Myocyte (in vitro differentiated cells): ENCODE measurements at places on chromosomes 7 and 10.
A peak's percentile ranks its signal among the peaks of the same experiment; 100 is the strongest.

DNA sequence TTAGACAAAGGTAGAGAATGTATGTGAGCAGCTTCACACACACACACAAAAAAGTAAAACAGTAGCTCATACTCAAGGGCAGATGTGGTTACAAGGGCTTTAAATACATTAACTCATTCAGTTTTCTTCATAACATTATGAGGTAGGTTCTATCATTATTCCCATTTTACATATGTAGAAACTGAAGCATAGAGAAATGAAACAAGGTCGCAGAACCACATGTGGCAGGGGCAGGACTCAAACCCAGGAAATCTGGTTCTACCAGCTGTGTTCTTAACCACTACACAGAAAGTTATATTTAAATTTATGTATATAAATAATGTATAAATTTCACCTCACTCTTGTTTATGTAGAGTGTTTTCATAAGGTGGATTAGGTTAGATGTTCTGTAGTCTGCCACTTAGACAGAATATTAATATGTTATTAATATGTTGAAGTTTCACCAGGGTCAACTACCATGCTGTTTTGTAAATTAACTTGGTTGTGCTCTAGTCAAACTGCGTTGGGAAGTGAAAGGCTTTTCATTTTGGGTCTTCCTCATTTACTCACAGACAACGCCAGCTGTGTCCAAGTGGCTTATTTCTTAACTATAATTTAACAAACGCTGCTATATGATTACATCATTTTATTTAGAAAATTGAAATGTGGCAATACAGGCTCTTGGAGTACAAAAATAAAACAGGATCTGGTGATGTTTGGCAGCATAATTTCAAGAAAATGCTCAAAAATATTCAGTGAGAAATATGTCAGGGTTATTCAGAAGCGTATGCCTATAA lies 138.4 kb downstream of the MDFIC start:
- no peak for DNase-seq

GRCh38 chr7:13794581-13794980 lies 194.9 kb downstream of the ETV1 start:
- DNase-seq, result no peak

GRCh38 chr7:37820708-37821468 lies 27.5 kb upstream of the NME8 start:
- DNase-seq, result no peak

DNA sequence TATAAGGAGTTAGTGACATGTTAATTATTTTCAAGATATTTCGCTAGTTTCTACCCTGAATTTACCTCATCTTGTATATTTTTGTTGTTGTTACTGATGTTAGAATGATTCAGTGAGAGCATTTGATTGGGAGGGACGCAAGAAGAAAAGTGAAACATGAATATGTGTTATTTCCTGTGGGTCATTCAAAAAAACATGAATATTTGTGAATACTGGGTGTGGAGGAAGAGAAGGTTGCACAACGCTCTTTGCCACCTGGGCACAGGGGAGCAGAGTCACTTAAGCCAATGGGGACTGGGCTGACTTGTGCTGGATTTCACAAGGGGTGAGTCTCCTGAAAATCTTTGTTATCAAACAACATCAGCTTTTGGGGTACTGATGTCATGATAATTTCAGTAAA lies 39.5 kb downstream of the AGK start:
- no peak for DNase-seq

DNA sequence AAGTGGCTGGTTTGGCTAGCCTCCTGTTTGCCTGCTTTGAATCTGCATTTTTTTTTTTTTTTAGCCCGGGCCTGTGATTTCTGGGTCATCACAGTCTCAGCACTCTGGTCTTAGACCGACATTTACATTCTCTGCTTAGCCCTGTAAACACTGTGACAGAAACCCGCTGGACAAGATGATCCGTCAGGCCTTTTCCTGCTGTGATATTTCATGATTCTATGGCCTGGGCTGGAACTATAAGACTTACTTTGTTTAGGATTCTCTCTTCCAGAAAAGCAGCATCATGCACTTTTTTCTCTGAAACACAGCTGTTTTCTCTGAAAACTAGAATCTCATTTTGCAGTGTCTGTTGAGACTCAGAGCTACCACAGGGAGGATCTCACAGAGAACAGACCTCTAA lies 705.5 kb downstream of the GRID1 start:
- no peak for DNase-seq

GRCh38 chr10:21579291-21579690 lies 45.3 kb downstream of the MLLT10 start:
- no peak for DNase-seq

- no peak for DNase-seq
Observed at GRCh38 chr7:110007320-110008063, 1083.4 kb upstream of the LRRN3 start.

DNA sequence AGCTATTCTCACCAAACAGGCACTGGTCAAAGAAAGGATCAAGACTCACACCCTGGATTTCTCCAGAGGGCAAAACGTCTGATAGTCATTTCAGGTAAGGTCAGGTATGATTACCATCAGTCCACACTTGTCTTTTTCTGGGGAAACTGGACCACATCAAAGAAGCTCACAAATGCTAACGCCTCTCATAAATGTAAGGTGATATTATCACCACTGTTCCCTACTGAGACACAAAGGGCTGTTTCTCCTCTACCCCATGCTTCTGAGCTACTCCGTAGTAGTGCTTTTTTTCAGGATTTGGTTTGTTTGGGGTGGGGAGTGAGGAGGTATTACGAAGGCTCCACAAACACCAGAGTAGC lies 51.6 kb downstream of the CREB3L2 start:
- DNase-seq, result no peak

GRCh38 chr7:106089647-106090046 lies 22.5 kb downstream of the SYPL1 start:
- DNase-seq, result no peak

DNA sequence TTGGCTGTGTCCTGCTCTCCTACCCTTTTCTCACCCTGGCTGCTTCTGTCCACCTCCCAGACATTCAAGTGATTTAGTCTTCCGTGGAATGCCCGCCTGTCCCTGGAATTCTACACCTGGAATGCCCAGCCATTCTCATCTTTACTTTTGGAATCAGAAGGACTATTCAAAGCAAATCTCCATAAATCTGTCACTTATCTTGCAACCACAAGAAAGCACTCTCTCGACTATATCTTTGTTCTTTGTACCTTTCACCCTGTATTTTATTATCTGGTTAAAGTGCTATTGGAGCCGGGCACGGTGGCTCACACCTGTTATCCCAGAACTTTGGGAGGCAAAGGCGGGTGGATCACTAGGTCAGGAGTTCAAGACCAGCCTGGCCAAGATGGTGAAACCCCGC lies 79.3 kb upstream of the KMT2E start:
- no peak for DNase-seq

DNA sequence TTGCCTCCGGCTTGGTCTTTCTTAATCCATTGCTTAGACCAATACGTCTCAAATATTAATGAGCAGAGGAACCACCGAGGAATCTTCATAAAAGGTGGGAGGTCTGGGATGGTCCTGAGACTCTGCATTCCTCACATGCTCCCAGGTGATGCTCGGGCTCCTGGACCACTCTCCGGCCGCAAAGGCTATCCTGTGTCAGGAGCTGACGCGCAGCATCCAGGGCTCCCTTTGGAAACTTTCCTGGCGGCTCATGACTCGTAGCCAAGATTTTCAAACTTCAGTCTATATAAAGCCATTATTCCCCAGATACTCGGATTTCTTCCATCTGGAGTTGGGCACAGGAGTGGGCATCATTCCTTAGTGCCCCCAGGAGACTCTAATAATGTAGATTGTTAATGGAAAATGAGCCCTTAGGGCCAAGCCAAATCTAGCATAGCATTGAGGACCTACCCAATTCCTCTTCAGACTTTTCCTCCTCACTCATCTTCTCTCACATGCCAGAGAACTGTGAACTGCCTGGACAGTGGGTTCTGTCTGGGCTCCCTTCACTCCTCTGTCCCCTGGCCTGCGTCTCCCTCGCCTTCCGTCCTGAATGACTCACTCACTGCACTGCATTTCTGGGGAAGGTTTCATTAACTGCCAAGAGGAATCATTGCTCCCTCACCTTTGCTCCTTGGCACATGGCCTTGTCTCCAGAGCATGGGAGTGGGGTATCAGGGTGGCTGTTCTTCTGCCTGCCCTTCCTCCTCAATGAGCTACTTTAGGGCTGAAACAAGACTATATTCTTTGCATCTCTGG lies 89.3 kb downstream of the MKI67 start:
- DNase-seq, result peak; percentile 18

- DNase-seq, result no peak
Observed at GRCh38 chr7:67462781-67463191, 466.2 kb downstream of the TYW1 start.

GRCh38 chr7:22433710-22434460 lies 66.1 kb downstream of the STEAP1B start:
- peak; percentile 57 for DNase-seq

GRCh38 chr7:104981672-104982037 lies 32.4 kb upstream of the KMT2E start:
- no peak for DNase-seq

DNA sequence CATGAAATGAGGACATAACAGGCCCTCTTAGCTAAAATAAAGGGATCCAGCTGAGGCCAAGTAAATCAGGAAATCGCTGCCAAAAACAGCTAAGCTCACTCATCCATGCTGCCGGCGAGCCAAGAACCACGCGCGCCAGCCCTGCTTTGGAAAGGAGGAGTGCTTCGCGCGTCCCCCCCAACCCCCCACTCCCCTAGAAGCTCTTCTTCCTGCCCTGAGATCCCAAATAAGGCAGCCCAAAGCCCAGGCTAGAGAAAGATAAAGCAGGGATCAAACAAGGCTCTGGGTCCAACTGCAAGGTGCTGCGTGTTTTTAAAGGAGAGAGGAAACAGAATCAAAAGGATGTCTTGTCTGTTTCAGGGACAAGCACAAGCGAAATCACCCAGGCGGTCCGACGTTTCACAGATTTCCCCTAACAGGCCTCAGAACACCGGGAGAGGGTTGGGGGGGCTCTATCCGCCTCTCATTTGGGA lies 168.3 kb upstream of the AUTS2 start:
- DNase-seq, result no peak

- DNase-seq, result no peak
Observed at GRCh38 chr7:95669513-95669912, 73.2 kb upstream of the PDK4 start.

DNA sequence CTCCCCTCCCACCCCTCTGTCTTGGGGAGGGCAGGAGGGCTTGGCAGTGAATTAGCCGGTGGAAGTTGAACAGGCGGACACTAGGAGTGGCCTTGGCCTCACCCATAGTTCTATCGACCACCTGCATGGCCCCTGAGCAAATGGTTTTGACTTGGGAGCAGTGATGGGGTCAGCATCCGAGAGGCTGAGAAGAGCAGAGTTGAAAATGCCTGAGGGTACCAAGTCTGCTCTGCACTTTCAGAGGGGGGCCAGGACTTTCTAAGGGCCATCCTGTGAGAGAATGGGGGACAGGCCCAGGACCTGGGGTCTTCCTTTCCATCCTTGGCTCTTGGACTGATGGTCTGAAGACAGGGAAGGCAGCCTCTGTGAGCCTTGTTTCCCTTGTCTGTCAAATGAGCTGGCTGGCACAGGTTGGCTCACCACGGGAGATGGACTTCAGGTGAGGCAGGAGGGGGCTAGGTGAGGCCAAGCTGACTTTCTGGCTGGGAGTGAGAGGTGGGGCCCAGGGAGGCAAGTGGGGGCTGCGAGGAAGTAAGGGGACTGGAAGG lies 29.4 kb downstream of the CDH23 start:
- DNase-seq, result no peak

DNA sequence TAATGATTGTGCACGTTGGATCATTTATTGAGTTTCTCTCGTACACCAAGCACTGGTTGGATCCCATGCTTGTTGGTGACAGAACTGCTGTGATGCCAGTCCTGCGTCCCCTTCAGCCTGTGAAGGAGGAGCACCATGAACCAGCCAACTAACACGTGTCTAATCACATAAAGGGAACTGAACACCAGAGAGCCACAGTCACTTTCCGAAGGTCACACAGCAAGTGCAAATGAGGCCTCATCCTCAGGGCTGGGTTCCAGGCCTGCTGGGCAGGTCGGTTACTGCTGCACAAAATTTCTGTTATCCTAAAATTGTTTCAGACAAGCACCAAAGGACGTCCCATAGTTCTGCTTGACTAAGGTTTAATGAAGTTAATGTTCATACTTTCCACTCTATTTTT lies 332.0 kb upstream of the ZNF32 start:
- no peak for DNase-seq

DNA sequence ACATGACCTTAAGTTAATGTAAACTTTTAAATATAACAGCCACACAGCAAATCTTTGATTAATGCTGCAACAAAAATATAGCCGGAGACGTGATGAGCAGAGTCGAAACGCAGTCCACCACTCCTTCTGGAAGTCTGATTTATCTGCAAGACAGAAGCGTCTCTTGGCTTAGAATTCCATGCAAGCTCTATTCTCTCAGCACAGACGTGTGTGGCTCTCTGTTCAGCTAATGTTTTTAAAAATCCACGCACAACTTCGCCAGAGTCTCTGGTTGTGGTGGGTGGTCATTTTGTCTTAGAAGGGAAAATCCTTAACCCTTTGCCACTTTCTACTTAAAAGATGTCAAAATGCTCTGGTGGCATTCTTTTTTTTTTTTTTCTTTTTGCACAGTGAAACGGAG lies 438.0 kb upstream of the MGMT start:
- DNase-seq, result no peak

GRCh38 chr10:110244550-110244949 lies 37.1 kb downstream of the MXI1 start:
- DNase-seq, result no peak

GRCh38 chr7:75756991-75757676 lies 14.9 kb downstream of the CCL26 start:
- DNase-seq, result no peak

GRCh38 chr10:124149189-124150042 lies 56.0 kb upstream of the CHST15 start:
- DNase-seq, result no peak

DNA sequence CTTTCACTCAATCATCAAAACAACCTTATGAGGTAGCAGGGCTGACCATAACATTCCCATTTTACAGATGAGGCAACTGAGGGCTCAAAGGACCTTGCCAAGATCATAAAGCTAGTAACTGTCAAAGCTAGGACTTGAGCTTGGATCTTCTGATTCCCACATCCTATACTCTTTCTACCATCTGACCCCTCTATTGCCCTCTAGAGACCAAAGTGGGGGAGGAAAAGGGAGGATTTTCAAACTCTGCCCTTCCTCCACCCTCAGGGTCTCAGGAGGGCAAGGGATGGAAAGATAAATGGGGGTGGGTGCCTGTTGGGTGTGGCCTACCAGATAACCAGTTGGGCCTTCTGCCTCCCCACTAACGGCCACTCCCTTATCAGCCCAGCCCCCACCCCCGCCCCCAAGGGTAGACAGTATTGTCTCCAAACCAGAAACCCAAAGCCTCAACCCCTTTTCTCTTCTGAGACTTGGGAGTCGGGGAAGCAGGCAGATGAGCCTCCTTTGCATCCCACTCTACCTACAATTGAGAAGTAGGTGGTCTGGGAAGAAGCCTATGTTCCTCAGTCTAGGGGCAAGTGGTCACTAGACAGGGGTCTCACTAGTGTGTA lies 7.9 kb downstream of the LDB1 start:
- DNase-seq, result peak; percentile 11

GRCh38 chr7:69908454-69908853 lies 310.2 kb downstream of the AUTS2 start:
- DNase-seq, result no peak

- DNase-seq, result peak; percentile 6
Observed at GRCh38 chr7:83807774-83808173, 158.8 kb upstream of the SEMA3E start.
